ENCODE measurements at places on chromosomes 1 and 21.
A peak's percentile ranks its signal among the peaks of the same experiment; 100 is the strongest.

DNA sequence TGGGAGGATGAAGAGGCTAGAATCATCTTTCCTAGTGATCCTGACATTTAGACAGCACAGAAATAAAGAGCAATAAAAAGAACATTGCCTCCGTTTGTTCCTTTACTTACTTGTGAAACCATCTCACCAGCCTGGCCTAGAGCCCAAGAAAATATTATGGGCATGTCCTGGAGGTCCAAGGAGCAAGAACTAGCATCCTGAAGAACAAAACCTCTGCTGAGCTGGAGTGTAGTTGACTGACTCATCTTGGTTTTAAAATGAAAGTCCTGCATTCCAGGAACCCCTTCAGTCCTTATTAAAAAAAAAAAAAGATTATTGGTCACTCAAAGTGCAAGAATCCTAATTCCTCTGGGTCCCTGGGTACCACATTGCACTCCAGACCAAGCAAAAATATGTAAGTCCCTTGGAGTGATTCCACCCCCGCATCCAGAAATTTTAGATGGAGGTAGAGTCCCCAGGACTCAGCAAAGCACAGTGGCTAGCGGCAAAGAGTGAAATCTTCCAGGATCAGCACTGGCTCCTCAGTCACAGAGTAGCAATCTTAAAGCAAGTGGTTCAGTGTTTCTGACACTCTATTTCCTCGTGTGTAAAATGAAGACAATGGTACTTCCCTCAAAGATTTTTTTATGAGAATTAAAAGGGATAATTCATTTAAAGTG, 7.0 kb downstream of the SMCP start:
- no peak for DNase-seq

DNA sequence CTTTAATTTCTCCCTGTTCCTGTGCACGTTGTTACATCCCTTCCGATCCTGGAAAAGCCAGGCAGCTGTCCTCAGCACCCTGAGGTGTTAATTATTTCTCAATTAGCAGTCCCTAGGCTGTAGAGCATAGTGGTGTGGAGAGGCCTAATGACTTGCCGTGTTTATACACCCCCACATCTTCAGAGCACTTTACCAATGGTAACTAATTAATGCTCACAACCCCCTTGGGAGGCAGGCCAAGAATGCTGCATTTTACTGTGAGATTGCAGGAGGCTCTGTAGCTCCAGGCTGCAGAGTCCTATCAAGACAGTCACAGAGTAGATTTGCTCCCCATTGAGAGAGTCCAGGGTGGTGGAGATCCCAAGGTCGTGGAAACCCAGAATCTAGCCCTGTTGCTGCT, 2.4 kb upstream of the PARS2 start:
- DNase-seq, result peak; percentile 95

DNA sequence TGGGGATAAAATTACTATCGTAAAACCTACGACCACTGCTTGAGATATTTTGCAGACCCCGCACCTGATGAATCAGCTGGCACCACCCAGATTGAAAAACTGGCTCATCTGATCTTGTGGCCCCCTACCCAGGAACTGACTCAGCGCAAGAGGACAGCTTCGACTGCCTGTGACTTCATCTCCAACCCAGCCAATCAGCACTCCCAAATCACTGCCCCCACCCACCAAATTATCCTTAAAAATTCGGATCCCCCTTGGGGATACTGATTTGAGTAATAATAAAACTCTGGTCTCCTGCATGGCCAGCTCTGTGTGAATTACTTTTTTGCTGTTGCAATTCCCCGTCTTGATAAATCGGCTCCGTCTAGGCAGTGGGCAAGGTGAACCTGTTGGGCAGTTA, 81.4 kb downstream of the EDEM3 start:
- no peak for DNase-seq

GRCh38 chr1:9293241-9293532, 493 bp downstream of the SPSB1 start:
- no peak for DNase-seq

DNA sequence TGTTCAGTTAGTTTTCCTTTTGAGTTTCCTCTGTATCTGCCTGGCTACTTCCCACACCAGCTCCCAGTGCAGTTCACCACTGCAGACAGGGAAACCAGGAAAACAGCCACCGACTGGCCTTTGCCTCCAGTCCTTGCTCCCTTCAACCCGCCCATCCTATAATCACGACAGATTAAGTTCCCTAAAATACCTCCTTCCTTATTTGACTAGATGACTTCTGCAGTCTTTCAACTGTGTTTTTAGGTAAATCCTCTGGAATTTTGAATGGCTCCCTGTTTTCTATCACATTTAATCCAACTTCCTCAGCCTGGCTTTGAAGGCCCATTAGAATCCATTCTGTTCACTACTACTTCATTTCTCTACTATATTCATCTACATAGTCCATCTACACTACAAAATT, 37.6 kb downstream of the BEND5 start:
- DNase-seq, result no peak

Measured in NCI-H1417 (cell line).